ENCODE measurements at places on chromosomes 12 and 14.

GRCh38 chr14:21978999-21979314 lies 305.3 kb upstream of the OR4E1 start:
- DNase-seq, result no peak

DNA sequence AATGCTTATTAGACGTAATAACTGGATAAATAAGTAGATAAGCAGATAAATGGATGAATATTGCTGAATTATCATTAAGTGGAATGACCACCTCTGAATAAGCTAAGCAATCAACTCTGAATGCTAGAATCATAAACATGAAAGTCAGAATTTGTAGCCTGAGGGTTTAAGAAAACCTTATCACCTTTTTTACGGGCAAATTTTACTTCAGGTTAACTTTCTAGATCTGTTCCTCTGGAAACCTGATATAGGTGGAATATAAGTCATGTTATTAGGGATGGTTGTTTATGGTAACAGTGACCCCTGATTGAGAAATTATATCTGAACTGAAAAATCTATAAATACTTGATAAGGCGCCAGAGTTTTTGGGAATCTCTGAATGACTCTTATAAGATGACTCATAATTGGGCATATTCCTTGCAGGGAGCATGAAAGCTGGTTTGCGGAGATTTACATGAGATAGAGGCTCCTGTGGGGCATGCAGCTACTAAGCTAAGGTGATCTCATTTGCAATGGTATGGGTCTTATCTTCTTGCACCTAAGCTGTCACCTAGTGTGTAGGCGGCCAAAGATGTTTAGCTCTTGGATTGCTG lies 12.1 kb downstream of the SPX start:
- no peak for DNase-seq

- DNase-seq, result no peak
Observed at GRCh38 chr12:20105943-20106342, 262.4 kb upstream of the PDE3A start.

- DNase-seq, result no peak
Observed at GRCh38 chr12:122076743-122077495, 1.6 kb upstream of the MLXIP start.

GRCh38 chr14:74468513-74468912 lies 24.6 kb downstream of the NPC2 start:
- DNase-seq, result no peak

DNA sequence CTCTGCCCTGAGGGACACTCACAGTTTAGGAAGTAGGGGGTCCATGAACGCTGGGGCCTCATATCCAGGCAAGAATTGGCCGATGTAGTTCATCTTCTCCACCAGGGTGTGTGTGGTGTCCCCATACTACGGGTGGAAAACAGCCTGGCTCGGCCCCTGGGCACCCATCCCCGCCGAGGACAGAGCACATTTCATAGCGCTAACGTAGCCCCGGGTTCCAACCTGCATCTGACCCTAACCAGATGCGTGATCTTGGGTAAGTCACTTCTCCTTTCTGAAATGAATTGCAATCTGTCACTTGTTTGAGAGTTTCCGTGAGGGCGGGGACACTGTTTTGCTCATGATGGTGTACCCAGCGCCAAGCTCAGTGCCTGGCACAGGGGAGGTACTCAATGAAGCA lies 9.0 kb downstream of the HPD start:
- no peak for DNase-seq

DNA sequence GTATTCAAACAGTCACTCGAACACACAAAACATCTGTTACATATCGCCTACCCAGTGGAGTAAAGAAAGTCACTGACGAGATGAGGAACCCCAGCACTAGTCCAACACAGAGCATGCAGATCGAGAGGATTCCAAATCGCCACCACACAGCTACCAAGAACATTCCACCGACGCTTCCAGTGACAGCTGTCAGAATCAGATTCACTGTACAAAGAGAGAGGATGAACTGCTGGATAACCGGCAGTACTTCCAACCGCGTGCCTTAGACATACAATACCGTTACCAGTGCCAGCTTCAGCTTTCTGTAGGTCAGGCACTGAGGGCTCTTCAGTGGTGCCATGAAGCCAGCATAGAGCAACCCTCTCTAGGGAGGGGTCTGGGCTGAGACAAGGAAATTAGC lies 34.5 kb downstream of the TM7SF3 start:
- DNase-seq, result no peak

DNA sequence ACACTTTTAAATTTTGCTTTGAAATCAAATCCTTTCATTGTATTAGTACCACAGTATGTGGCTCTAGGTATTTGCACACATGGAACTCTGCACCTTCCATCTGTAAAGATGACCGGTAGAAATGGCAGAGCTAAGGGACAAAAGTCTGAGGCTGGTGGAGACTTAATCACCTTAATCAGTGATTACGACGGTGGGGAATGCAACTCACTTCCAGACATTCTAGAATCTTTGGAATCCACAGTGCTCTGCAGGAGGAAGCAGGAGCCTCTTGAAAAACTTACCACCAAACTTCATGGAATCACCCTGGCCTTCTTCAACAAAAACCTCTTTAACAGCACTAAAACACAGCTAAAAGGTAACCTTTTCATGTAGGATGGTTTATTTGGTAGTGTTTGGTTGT lies 3.9 kb upstream of the DACT1 start:
- no peak for DNase-seq

- peak; percentile 13 for DNase-seq
Observed at GRCh38 chr12:81078469-81079196, 754 bp downstream of the ACSS3 start.

DNA sequence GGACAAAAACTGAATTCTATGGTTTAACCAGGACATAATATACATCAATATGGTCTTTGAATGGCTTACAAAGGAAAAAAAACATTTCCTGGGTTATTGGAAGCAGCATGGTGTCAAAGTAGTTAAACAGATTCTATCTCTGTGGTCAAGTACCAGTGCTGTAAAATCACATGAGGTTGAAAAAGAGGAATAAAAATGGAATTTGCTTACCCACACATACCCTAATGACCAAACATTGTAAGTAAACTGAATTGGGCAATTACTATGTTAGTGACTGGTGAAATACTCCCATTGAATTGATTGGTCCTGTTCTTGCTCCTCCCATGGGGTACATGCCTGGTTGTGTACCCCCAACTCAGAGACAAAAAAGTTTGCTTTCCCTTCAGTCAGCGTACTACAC lies 19.6 kb downstream of the IFNG start:
- no peak for DNase-seq

GRCh38 chr12:100234591-100235304 lies 32.1 kb downstream of the DEPDC4 start:
- peak; percentile 15 for DNase-seq

DNA sequence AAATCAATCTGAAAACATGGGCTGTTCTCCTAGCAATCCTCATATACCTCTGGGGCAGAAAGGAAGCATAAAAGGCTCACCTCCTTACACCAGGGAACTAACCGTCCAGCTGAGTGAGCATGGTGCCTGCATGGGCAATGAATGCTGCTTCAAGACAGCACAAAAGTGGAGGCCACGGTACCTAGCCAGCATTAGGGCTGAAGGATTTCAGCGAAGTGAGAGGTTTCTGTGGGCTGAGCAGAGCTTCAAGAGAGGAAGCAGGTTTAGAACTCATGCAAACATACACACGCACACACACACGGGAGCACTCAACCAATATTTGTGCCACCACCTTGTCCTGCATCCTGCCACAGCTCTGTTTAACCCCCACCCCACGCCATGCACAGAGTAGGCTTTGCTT lies 838.5 kb upstream of the TMEM132C start:
- no peak for DNase-seq

DNA sequence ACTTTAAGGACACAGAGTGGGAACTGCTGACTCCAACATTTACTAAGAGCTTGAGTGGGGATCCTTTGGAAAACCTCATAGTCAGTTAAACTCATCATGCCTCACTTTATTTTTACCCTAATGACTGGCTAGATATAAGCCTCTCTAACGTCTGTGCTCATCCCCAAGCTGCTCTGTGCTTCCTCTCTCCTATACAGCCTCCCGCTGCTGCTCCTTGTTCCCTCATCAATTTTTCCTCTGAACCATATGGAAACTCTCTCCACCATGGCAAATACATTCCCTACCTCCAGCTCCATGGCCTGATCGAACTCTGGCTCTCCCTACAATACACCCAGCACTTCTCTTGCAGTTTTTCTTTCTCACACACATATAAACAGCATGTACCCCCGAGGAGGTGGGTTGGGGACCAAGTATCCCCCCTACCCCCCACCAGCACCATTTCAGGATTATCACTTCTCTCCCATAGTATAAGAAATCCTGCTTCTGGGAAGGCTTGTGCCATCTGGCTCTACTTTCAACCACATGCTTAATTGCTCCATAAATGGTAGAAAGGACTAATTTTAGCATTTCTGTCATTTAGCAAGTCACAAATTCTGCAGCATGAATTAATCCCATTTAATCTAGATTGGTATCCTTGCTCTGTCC lies 39.2 kb upstream of the DYRK2 start:
- no peak for DNase-seq

- no peak for DNase-seq
Observed at GRCh38 chr12:9064201-9064814, 51.4 kb downstream of the A2M start.

- DNase-seq, result no peak
Observed at GRCh38 chr14:65187421-65188049, 85.2 kb upstream of the MAX start.

DNA sequence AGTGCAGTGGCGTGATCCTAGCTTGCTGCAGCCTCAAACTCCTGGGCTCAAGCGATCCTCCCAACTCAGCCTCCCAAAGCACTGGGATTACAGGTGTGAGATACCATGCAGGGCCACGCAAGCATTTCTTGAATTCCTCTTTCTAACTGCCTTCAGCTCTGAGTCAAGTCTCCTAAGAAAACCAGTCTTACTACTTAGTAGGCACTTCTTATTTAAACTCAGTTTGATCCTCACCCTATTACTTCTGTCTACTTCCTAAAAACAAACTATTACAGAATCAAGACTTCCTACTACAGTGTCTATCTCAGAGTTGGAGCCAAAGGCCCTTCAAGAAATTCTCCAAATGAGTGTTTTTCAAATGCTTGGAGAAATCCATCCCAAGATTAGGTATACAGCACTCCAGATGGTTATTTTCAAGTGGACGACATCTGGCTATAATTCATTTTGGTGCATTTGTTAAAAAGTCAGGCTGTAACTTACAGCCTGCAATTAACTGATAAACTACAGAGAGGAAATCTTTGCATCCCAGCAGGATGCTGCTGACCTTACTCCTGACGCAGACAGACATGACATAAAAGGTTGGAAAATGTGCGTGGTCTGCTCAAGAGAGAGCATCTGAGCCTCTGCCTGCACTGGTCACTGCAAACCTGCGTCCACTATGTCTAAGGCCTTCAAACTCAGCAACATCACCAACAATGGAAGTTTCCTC lies 34.7 kb downstream of the SSH1 start:
- no peak for DNase-seq

- DNase-seq, result no peak
Observed at GRCh38 chr12:34347367-34347766, 325.1 kb downstream of the ALG10 start.

- DNase-seq, result peak; percentile 7
Observed at GRCh38 chr12:25585021-25585523, 32.0 kb upstream of the LMNTD1 start.

GRCh38 chr14:51901475-51902024 lies 41.1 kb downstream of the GNG2 start:
- DNase-seq, result no peak

GRCh38 chr12:60805364-60805763 lies 1209.5 kb downstream of the SLC16A7 start:
- peak; percentile 22 for DNase-seq

- DNase-seq, result no peak
Observed at GRCh38 chr14:67172520-67172919, 16.7 kb upstream of the GARIN2 start.

DNA sequence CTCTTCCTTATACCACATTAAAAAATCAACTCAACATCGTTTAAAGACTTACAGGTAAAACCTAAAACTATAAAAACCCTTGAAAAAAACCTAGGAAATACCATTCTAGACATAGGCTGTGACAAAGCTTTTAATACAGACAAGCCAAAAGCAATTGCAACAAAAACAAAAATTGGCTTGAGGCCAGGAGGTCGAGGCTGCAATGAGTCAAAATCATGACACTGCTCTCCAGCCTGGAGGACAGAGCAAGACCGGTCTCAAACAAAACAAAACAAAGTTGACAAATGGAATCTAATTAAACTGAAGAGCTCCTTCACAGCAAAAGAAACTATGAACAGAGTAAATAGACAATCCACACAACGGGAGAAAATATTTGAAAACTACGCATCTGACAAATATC lies 1057.8 kb downstream of the FSCB start:
- no peak for DNase-seq

GRCh38 chr12:98612696-98613334 lies 19.3 kb downstream of the SLC25A3 start:
- DNase-seq, result no peak

DNA sequence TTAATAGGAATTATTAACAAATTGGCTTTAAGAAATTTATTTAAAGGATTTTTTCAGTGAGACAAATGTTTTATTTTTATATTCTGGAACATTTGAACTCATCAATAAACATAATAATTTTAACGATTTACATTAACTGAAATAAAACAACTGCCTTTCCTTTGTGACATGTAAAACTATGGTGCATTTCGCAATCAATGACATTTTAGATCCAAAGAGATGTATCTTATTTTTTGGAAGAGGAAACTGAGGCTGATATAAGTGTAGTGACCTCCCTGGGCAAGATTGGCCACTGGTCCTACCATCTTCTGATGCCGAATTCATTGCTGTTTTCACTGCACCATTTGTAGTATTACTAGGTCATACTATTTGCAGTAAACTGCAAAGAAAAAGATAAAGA lies 2.5 kb upstream of the RNU6-8 start:
- DNase-seq, result no peak
